ENCODE measurements at places on chromosomes 12 and 14. TPM values are rescaled to one million over a fixed set of nuclear protein-coding genes. Genes with fewer than 3 reads are reported as not detected.

B4GALNT3 gene
- total RNA-seq = 1.6 TPM

DNAH10 gene
- total RNA-seq = 0.32 TPM

TCL1A gene
- 22.5 TPM for total RNA-seq

TSPAN8 gene
- 0.70 TPM for total RNA-seq

ATP23 gene
- total RNA-seq = 3.1 TPM

C12orf56 gene
- total RNA-seq = 0.23 TPM

MAP3K9 gene
- total RNA-seq = 6.6 TPM

CISTR gene
- not detected for total RNA-seq

RNF41 gene
- 26.3 TPM for total RNA-seq

A2M gene
- total RNA-seq = 3.9 TPM

LAG3 gene
- total RNA-seq = 10.6 TPM

TSPAN19 gene
- not detected for total RNA-seq

HCAR1 gene
- total RNA-seq = not detected

RDH5 gene
- total RNA-seq = 29.1 TPM

PIP4P1 gene
- total RNA-seq = 54.2 TPM

DBX2 gene
- total RNA-seq = not detected

RFX4 gene
- not detected for total RNA-seq

SOAT2 gene
- 1.6 TPM for total RNA-seq

KRAS gene
- 33.1 TPM for total RNA-seq

DIO3 gene
- total RNA-seq = not detected

CNTN1 gene
- not detected for total RNA-seq

CCDC175 gene
- total RNA-seq = not detected

NRXN3 gene
- total RNA-seq = not detected

DIO2 gene
- total RNA-seq = not detected

LALBA gene
- total RNA-seq = not detected

EP400 gene
- 75.7 TPM for total RNA-seq

HOTAIR gene
- total RNA-seq = not detected

CREBL2 gene
- 34.1 TPM for total RNA-seq

IFNG-AS1 gene
- total RNA-seq = 2.0 TPM

FOXN4 gene
- not detected for total RNA-seq

SMOC1 gene
- not detected for total RNA-seq

TAS2R8 gene
- not detected for total RNA-seq

AKAP3 gene
- total RNA-seq = 2.9 TPM

ACVRL1 gene
- not detected for total RNA-seq

BIN2 gene
- 199 TPM for total RNA-seq

RASSF9 gene
- total RNA-seq = not detected

TMEM132C gene
- total RNA-seq = 0.07 TPM

TMEM117 gene
- total RNA-seq = 4.0 TPM

ATP5F1B gene
- total RNA-seq = 283 TPM

CEBPE gene
- total RNA-seq = 0.33 TPM

LTBR gene
- 0.56 TPM for total RNA-seq

PTCSC3 gene
- total RNA-seq = not detected

C1R gene
- total RNA-seq = 2.5 TPM

LIN7A gene
- total RNA-seq = not detected

SLC5A8 gene
- total RNA-seq = not detected

CFL2 gene
- total RNA-seq = 10.7 TPM
